ENCODE measurements at places on chromosomes 1 and 21. TPM values are rescaled to one million over a fixed set of nuclear protein-coding genes. Genes with fewer than 3 reads are reported as not detected.

DNA sequence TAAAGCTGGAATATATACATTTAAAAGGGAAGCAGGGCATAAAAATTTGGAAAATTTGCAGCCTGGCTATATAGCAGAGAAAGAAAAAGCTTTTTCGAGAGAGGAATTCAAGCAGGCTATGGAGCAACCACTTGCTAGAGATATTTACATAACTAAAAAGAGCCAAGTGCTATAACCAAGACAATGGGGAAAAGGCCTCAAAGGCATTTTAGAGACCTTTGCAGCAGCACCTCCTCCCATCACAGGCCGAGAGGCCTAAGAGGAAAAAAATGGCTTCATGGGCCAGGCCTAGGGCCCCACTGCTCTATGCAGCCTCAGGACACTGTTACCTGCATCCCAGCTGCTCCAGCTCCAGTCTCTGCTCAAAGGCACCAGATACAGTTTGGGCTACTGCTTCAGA is 37.0 kb downstream of the CAPN9 start:
- no peak for DNase-seq

DNA sequence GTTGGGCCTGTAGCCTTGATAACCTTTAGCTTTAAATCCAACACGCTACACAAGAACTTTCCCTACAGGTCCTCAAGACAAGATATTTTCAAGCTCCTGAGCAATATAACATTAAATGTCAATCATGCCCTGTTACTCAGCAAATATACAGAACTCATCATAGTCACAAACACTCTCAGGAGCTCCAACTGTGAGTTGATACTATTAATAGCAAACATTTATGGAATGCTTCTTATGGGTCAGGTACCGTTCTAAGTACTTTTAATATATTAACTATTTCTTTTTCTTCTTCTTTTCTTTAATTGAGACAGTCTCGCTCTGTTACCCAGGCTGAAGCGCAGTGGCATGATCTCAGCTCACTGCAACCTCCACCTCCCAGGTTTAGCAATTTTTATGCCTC is 10.1 kb downstream of the EYA3 start:
- DNase-seq, result no peak

DNA sequence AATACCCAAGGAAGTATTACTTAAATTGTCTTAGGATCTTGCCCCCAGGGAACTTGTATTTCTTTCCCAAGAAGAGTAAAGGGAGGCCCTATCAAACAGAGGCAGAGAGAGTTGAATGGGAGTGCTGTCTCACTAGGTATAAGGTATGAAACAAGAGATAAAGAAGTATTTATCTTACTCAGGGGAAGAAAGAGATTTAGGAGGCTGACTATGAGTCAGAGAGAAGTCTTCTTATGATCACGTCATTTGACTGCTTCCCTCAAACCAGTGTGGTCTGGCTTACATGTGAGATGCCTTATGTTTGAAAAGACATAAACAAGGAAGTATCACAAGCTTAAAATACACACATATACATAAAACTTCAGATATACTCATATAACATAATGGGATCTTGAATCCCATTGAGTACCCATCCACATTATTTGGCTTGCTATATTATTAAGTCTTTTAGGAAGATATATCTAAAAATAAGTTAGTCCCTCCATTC is 29.6 kb downstream of the DUSP10 start:
- DNase-seq, result peak; percentile 97

DNA sequence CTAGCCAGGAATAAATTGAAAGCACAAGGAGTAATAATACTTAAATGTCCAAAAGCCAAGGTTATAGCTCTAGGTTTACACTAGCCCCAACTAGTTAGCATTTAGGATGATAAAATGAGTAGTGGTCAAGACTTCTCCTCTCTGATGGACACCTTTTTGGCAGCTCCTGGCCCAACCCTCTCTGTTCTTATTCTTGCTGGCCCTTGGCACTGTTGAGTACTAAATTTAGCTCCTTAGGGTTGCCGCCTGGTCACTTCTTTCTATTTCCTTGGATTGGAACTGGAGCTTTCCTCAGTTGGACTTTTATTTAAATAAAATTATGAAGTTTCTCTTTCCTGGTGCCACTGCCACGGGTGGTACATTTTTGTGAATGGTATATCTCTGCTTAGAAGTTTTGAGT is 28.3 kb downstream of the ARID1A start:
- DNase-seq, result no peak

The PPM1J gene
- 1.3 TPM for total RNA-seq

The TMEM200B gene
- 14.8 TPM for total RNA-seq

DNA sequence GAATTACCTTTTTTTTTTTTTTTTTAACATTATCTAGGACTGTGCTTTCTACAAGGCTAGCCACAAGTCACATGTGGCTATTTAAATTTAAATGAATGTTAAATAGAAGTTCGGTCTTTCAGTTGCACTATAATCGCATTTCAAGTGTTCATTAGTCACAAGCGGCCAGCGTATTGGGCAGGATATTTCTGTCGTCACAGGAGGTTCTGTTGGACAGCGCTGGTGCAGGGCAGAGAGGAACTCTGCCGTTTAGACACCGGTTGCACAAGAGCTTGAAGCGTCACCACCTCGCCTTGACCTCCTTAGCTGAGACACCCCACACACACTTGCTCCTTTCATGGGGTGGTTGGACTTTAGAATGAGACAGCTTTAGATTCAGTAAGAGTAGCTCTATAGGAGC is 64.1 kb downstream of the BACE2 start:
- DNase-seq, result no peak

GRCh38 chr1:246274186-246274585 is 232.9 kb downstream of the SMYD3 start:
- DNase-seq, result no peak

DNA sequence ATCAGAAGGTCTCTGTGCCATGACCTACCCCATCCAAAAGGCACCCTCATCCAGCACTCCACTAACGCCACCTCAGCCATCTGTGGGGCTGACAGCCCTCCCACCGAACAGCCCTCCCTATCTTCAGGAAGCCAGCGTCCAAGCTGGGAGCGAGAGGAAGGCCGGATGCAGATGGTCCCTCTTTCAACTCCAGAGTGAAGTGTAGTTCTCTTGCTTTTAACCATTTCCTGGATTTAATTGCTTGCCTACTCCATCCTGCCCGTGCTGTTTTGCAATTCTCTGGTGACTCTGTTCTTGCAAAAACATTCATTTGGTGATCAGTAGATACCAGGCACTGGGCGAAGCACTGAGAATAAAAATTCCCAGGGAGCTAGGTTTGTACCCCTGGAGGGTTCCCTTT is 8.2 kb upstream of the DYRK1A start:
- peak; percentile 60 for DNase-seq

The KCNE2 gene
- total RNA-seq, result not detected

DNA sequence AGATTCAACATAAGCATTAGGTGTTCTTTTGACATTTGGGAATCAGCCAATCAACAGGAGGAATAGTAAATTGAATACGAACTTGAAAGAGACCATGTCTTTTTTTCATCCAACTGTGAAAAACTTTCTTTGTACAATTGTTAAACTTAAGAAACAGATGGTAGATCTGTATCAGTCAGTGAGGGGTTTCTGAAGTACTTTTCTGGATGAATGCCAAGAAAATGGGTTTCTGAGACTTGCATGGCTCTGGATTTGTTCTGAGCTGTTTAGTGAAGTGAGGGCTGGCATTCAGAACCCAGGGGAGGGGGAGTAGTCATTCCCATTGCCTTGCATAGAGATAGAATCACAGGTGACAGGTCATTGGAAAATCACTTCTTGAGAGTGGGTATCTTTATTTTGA is 37.4 kb downstream of the PTPRC start:
- DNase-seq, result no peak

The ADAMTS5 gene
- 12.6 TPM for total RNA-seq

- peak; percentile 56 for DNase-seq
Measured at GRCh38 chr21:39630191-39630591, 17.5 kb downstream of the B3GALT5 start.

- DNase-seq, result no peak
Measured at GRCh38 chr1:76593618-76594017, 273.7 kb upstream of the ST6GALNAC5 start.

The PLPP3 gene
- total RNA-seq, result 14.7 TPM

DNA sequence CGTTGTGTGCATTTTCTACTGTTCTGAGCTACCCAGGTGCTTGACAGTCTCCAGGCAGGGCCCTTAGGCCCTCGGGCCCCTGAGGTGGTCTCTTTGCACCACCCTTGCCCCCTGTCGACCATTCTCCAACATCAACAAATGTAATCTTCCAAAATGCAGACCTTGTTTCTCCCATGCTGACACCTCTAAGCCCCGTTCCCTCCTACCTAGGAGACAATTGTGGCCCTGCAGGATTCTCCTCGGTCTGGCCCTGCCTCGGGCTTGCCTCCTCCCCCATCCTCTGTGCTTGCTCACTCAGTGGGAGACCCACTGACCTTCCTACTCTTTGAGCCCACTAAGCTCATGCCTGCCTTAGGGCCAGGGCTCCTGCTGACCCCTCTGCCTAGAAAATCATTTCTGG is 104.2 kb upstream of the TARDBP start:
- DNase-seq, result no peak

GRCh38 chr1:65881067-65881594 is 88.4 kb downstream of the PDE4B start:
- peak; percentile 8 for DNase-seq

GRCh38 chr1:202319381-202320080 is 22.2 kb downstream of the UBE2T start:
- DNase-seq, result no peak

GRCh38 chr1:150981805-150982712 is at the start of gene ANXA9:
Gene ANXA9 (plus strand): TSS chr1:150982292. CDS start chr1:150983106, 814 bp downstream.
- DNase-seq, result peak; percentile 27
